ENCODE measurements at places on chromosomes 1 and 21. TPM values are rescaled to one million over a fixed set of nuclear protein-coding genes. Genes with fewer than 3 reads are reported as not detected.

DNA sequence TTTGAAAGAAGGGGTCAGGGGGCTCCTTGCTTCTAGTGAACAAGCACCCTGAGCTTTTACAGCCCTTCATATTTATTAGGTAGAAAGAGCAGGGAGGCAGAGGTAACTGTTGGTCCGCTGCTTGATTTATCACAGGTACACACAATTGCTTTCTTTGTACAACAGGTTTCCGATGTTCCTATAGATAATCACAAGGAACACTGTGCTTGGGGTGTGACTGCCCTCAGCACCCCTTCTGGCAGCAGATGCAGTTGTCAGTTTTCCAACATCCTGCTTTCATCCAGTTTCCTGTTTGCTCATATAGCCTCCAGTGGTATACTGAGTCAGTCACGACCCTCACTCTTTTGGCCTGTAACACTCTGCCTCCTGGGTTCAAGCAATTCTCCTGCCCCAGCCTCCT is 40.6 kb downstream of the SCP2 start:
- no peak for ATAC-seq

DNA sequence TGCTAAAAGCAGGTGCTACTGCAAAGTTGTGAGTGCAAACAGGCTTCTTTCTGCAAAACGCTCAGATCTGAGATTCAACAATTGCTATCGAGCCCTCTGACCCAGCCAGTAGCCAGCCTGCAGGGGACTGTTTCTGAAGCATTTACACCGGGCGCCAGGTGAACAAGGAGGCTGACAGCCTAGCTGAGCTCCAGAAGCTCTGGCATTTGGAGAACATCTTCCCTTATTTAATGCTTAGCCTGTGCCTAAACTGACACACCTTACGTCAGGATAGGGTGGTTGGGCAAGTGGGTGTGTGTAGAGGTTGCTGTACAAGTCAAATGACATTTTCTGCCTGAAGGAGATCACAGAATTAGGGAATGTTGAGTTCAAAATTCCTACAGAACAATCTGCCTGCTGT is 15.8 kb upstream of the PLA2G2C start:
- no peak for ATAC-seq

DNA sequence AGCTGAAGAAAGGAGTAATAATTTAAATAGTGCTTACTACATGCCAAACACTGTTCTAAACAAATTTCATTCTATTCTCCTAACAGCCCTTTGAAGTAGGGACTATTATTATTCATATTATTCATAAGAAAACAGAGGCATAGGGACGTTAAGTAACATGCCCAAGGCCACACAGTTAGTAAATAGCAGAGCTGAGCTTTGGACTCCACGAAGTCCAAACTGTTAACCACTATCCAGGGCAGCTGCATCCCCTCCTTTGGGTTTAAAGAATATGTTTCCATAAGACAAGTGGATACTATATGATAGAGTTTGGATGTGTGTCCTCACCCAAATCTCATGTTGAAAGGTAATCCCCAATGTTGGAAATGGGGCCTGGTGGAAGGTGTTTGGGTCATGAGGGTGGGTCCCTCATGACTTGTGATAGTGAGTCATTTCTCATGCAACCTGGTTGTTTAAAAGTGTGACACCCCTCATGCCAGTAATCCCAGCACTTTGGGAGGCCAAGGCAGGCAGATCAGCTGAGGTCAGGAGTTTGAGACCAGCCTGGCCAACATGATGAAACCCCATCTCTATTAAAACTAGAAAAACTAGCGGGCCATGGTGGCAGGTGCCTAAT is 144.0 kb upstream of the CXADR start:
- ATAC-seq = no peak

DNA sequence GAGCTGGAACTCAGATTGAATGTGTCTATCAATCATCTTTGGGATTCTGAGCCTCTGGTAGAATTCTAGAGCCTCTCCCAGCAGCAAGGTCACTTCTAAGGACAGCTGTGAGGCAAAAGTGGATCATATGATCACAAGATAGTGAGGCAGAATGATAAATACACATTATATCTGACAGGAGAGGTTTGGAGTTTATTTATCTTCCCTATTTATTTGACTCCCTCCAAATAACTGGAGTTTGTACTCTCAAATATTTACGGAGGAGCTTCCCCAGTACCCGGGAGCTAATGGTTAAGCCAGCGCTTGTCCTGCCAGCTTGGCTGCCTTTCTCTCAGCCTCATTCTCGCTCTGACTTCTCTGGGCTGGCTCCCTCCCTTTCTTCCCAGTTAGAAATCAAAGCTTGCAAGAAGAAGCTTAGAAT is 2.3 kb downstream of the HMGCS2 start:
- no peak for ATAC-seq

DNA sequence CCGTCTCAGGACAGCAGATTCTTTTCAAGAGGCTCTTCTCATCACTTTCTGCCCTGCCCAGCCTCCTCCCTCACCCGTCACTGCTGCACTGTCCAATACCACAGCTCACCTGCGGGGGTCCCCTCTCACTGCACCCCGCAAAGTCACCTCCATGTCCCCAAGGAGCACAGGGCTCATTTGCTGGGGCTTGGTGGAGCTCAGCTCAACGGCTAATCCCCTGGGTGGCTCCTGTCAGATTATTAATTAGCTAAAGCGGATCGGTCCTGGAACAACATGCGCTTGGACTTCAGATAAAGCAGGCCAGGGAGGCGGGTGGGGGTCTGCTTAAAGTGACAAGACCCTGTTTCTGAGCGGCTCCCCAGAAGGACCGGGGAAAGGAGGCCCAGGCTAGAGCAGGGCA is 43.1 kb downstream of the CASZ1 start:
- no peak for ATAC-seq

- no peak for ATAC-seq
Measured at GRCh38 chr1:60971330-60971729, 111.0 kb upstream of the NFIA start.

DNA sequence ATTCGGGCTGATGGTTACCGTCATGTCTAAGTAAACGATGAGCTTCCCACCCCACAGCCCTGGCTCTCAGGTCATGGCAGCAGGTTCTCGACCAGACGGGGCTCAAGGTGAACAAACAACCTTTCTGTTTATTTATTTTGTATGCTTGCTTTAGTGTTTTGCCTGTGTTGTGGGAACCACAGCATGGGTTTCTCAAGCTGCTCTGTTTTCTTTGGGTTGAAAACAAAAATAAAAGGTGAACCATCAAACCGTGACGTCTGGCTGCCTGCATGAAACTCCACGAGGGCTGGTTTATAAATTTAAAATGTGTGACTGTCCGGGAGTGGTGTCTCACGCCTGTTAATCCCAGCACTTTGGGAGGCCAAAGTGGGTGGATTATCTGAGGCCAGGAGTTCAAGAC is 28.0 kb downstream of the TMEM51 start:
- no peak for ATAC-seq

DNA sequence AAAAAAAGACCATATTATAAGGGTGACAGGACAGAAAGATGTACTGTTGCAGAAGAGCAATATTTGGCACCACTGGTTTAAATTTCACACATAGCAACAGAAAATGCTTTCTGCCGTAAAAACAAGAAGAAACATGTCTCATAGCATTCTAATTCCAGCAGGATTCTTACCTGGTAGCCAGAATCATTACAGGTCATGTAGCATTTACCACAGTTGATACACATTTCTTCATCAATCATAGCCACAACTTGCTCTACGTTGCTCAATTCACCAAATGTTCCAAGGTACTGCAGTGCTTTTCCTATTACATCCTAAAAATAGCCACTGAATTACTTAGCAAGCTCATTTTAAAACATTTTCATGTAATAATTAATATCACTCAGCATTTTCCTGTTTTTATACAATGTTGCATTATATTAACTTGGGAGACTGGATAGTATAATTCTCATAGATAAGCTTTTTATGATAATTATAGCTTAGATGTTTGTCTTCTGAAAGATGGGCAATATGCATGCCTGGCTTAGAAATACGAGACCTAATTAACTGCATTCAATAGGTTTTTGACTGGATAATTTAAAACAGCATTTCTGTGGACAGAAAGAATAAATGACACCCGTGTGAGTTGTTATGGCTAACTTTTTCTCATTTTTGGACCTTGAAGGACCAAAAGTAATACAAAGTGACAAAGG is 360.7 kb downstream of the PTBP2 start:
- no peak for ATAC-seq

DNA sequence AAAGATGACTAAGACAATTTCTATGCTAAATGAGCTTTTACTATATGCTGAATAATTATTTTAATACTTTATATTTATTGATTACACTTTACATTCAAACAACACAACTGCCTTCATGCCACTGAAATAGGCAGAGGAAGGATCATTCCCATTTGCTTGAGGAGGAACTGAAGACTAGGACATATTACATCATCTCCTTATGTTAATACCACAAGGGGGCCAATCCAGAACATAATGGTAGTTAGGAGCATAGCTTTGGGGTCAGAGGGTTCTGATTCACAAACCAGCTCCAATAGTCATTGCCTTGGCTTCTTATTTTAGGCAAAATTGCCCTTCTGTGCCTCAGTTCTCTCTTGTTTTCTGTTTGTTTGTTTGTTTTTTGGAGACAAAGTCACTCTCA is 306.5 kb downstream of the KCNH1 start:
- ATAC-seq = no peak

GRCh38 chr1:7227654-7228053 is 442.4 kb downstream of the CAMTA1 start:
- no peak for ATAC-seq

DNA sequence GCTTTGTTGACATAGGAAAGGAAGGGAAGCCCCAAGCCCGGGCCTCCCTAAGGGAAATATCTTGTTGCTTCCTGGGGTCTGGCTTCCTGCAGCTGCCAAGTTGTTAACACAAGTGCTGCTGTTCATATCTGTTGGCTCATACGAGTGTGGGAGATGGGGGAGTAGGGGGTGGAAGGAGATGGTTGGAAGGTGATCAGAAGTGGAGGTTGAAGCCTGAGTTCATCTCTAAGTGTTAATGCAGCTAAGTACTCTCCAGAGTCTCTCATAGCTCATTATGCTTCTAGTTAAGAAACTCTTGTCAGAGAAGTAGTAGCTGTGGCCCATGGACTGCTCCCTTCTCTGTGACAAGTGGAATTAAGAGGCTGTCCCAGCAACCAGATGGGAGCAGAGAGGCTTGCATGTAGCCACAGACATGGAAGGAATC is 319.2 kb upstream of the SPAG17 start:
- ATAC-seq = no peak

GRCh38 chr1:165300400-165300903 is 56.1 kb downstream of the LMX1A start:
- ATAC-seq = no peak

- ATAC-seq = peak; percentile 76
Measured at GRCh38 chr1:12031039-12031980, 12.0 kb downstream of the MIIP start.

GRCh38 chr21:40299451-40299850 is 432.2 kb downstream of the PCP4 start:
- no peak for ATAC-seq

DNA sequence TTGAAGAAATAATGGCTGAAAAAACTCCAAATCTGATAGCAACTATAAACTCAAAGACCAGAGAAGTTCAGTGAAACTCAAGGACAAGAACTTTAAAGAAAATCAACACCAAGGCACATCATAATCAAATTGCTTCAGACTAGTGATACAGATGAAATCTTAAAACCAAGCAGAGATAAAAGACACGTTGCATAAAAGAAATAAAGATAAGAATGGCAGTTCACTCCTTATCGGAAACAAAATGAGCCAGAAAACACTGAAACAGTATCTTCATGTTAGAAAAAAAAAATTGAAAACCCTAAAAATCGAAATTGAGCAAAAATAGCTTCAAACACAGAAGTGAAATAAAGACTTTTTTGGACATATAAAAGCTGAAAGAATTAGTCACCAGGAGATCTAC is 4.6 kb upstream of the RAB4A start:
- no peak for ATAC-seq

DNA sequence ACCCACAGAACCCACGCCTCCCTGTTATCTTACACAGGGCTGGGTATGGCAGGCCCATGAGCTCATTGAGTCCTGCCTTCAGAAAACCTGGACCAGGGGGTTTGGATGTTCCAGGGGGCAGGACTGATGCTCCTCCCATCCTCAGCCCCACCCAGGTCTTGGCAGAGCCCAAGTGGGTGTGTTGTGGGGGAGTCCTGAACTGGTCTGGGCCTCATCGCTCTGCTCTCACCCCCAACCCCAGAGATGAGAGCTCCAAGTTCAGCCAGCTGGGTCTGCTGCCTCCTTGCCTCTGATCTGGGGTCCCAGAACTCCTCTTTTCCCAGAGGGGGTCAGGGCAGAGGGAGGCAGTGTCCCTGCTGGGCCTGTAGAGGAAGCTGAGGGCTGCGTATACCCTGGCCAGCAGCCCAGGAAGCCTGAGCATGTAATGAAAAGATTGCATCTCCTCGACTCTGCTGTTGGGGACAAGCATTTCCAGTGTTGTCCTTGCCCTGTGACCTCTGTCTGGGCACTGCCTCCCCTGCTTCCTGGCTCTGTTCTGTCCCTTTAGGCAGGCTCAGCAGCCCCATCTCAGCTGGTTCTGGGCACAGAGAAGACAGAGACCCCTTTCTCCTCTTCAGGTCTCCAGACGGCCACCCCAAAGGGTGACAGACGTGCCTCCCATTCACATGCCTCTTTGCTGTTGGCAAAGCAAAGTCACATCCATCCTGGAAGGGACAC is 54.7 kb upstream of the EPS8L3 start:
- ATAC-seq = no peak

DNA sequence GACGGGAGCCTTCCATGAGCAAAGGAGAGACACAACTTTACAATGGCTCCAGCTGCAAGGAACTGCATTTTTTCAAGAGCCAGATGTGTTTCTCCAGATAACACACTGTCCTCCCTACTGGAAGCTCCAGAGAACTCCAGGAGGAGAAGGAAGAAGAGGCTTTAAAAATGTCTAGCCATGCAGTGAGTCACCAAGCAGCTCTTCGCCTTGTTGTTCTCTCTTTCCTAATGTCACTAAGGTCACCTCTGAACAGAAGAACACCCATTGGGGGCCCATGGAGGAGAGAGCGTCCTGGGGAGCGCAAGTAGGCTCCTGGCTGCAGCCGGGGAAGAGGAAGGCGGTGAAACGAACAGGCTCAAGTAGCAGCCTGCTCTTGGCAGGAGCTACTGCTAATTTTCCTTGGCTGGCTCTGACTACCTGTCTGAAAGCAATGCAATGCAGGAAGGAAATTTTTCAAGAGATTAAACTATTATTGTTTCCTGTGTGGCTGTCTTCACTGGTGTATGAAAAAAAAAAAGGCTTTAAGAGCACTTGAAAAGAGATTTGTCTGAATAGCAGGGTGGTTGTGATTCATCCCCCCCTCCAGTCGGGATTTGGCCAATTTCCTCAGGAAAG is 321.9 kb downstream of the SETD4 start:
- no peak for ATAC-seq

- peak; percentile 47 for ATAC-seq
Measured at GRCh38 chr1:225933072-225933471, 7.9 kb downstream of the LEFTY2 start.

MYBPH gene
- not detected for total RNA-seq

MOB3C gene
- 20.9 TPM for total RNA-seq

CYP4Z1 gene
- total RNA-seq = not detected

MIXL1 gene
- 0.15 TPM for total RNA-seq

FAAH gene
- total RNA-seq = 5.6 TPM

SLC6A17 gene
- total RNA-seq = not detected
